ENCODE measurements at places on chromosomes 4 and X. TPM values are rescaled to one million over a fixed set of nuclear protein-coding genes. Genes with fewer than 3 reads are reported as not detected.

DNA sequence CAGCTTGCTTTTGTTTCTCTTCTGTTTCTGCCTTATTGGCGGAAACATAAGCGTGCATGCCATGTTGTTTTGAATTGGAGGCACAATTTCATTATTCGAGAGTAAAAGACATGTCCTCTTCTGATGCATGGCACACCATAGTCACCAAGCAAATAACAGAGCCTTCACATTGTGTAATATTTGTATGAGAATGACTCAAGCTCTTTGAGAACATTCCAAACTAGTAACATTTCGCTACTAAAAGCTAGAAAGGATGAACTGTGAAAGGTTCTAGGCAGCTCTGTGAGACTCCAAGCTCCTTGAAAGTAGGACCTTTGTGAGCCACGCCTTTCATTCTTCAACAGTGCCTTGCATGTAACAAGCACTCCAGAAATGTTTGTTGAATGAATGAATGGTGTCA lies 9.2 kb upstream of the ANXA3 start:
- DNase-seq: no peak

GRCh38 chr4:26780539-26780938 lies 80.1 kb upstream of the STIM2 start:
- no peak for DNase-seq

GRCh38 chr4:146852360-146852759 lies 93.3 kb downstream of the TTC29 start:
- DNase-seq: no peak

ARR3 gene
- total RNA-seq: not detected

DNA sequence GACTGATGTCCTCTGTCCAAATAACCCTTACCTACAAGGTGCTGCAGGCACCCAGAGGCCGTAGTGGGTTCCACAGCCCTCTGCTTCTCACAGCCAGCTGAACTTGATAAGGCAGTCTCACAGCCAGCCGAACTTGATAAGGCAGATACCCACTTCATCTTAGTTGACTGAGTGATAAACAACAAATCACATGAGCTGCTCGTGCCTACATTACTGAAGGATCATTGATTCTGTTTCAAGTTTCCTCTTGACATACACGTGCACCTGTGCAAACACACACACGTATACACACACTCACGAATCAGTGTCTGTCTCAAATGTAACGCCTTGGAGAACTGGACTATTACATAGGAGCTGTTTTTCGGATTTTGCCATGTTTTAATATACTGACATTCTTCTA lies 276.3 kb downstream of the DCTD start:
- DNase-seq: no peak

DNA sequence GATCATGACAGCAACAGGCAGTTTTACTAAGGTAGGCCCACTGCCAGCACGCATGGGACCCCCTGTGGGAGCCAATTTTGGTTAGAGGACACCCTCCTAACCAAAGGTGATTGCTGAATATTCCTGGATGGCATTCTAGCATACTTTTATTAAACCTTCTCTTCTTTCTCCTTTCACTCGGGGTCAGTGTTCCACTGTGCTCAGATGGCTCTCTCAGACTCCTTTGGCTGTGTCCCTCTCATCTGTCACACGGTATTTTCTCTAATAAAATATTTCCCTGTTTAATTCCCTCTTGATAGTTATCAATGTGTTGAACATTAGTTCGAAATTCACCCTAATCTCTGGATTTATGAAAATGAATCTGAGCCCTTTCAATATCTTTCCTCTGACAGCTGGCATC lies 1315.3 kb downstream of the FSTL5 start:
- DNase-seq: no peak

DSPP gene
- not detected for total RNA-seq

ANOS1 gene
- 0.05 TPM for total RNA-seq

- DNase-seq: no peak
Measured at GRCh38 chr4:37634180-37634579, 52.0 kb downstream of the RELL1 start.

FGA gene
- total RNA-seq: not detected

CXCL11 gene
- total RNA-seq: not detected

DNA sequence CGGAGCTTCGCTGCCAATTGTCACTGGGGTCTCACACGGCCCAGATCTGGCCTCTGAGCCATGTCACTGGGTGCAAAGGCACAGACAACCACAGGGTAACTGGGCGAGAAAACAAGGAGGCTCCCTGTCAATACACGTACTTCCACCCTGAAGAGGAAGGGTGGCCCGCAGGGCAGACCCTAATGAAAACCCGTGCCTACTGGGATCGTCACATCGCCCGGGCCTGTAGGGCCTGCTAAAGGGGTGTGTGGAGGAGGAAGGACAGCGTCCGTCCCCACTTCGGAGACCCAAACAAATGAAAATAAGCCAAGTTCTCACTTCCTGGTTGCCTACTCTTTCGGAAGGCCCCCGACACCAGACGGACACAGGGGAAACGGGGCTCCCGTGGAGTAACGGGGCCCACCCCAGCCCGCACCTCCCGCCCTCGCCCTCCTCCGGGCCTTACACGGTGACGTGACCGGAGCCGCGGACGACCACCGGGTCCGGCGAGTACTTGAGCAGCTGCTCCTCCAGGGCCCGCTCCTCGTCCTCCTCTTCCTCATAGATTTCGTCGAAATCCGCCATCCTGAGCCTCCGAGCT lies 578 bp downstream of the CHIC2 start:
- DNase-seq: peak; percentile 13

GRCh38 chrX:121120690-121121605 lies 73.5 kb downstream of the GLUD2 start:
- no peak for DNase-seq

AFM gene
- not detected for total RNA-seq

DNA sequence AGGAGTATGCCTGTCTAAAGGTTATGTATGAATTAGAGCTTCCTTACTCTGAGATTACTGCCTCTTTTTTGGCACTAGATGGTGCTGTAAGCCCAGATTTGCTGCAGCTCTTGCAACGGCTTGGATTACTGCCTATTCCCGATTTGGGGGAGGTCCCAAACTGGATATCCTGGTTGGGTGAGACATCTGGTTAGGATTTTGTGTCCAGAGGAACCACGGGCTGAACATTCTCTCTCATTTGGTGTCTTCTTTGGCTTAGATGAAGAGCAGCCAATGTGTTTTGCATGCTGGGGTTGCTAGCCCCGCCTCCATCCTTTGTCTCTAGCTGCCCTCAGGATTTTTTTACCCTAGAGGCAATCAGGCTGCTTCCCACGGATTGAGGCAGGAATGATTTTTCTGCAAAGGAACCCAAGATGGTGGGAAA lies 31.9 kb downstream of the F8A1 start:
- peak; percentile 3 for DNase-seq

DNA sequence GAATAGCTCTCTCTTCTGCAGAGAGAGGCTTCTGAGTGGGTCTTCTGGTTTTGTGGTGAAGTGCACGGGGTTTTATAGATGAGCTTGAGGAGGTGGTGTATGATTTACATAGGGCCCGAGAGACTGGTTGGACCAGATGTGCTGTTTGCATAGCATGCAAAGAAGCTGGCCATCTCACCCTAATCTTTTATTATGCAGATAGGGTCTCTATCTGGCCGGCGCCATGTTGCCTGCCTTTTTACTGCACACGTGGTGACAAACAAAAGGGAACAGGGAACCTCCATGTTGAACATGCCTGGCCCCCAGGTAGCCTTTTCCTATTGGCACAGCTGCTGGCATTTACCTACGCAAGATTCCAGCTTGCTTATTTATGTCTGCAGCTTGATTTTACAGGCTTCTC lies 473.3 kb upstream of the FAM47C start:
- no peak for DNase-seq

Data from T-helper 17 cell (primary cell).